Epithelial cell of alveolus of lung (primary cell): ENCODE measurements at places on chromosomes 1 and 21. TPM values are rescaled to one million over a fixed set of nuclear protein-coding genes. Genes with fewer than 3 reads are reported as not detected.

The TMEM81 gene
- total RNA-seq: 1.3 and 3.6 TPM in 2 replicates

The PCP4L1 gene
- not detected in 2 replicates for total RNA-seq

The TEDDM1 gene
- total RNA-seq: not detected in 2 replicates

The KIF26B gene
- 2.3 and 2.7 TPM in 2 replicates for total RNA-seq

The LRRC71 gene
- total RNA-seq: not detected in 2 replicates

The MMP23B gene
- total RNA-seq: 9.3 and 90.0 TPM in 2 replicates

The TMEM50B gene
- total RNA-seq: 21.3 and 42.6 TPM in 2 replicates

The MARCKSL1 gene
- total RNA-seq: 121 and 127 TPM in 2 replicates

The OR2L13 gene
- total RNA-seq: not detected in 2 replicates

The OR2T33 gene
- total RNA-seq: not detected in 2 replicates

The SYNC gene
- total RNA-seq: 2.4 and 5.2 TPM in 2 replicates

The OLFML3 gene
- 97.4 and 98.5 TPM in 2 replicates for total RNA-seq
